ENCODE measurements at places on chromosomes 16 and 17.

DNA sequence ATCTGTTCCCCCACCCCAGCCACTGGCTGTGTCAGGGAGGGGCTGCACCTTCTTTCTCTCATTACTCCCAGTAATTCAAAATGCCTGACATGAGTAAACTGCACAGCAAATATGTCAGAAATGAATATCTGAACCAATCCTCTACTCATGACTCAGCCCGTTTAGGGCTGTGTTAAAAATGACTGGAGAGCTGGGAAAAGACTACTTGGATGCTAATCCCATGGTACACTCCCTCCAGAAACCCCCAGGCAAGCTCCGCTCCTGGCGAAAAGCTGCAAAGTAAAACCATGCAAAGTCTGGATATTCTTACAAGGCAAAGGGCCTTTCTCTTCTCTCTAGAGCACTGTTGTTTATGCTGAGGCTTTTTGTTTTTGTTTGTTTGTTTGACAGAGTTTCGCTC, 448.1 kb upstream of the DYNLRB2 start:
- DNase-seq, result no peak

DNA sequence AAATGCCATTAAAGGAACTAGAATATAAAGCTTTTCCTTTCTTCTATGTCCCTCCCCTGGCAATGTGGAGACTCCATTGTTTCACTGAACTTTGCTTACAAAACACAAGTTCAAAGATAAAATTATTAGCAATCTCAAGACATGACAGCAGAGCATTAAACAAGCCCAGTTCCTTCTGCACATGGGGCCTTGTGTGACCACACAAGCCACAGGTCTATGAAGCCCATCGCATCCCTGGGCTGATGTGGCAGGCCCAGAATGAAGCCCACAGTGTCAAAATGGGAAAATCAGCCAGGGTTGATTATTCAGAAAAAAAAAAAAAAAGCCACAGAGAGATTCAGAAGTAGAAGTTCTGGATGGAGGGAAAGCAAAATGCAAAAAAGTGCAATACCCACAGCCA, 12.9 kb upstream of the SLC39A11 start:
- peak; percentile 46 for DNase-seq

- DNase-seq, result no peak
Observed at GRCh38 chr16:19659554-19659953, 58.5 kb downstream of the KNOP1 start.

- peak; percentile 93 for DNase-seq
Observed at GRCh38 chr17:45332989-45333701, 16.3 kb upstream of the MAP3K14 start.

- no peak for DNase-seq
Observed at GRCh38 chr17:4109449-4109848, 33.4 kb downstream of the ZZEF1 start.

DNA sequence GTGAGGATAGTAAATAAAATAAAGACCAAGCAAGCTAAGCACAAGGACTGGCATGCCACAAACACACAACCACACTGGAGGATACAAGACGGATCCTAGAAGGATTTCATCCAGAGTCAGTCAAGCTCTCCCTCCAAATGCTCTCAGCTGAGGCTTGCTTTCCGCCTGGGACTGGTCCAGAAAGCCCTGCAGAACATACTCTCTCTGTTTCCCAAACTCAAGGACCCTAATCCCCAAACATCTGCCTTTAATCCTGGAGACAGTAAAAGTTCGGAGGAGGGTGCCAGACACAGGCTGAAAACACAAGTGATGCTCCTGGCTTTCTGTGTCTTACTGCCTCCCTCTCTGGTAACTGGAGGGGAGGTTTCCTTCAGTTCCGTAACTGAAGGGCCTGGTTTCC, 5.3 kb upstream of the HSD11B2 start:
- no peak for DNase-seq
